Stimulated activated CD8-positive, alpha-beta memory T cell treated with anti-CD3 and anti-CD28 coated beads, Interleukin-7, amount 100 ng/mL, for 4 hours (primary cell): ENCODE measurements at places on chromosomes 1 and 21.

- no peak for DNase-seq
Measured at GRCh38 chr1:193102662-193103061, 2.6 kb downstream of the GLRX2 start.

DNA sequence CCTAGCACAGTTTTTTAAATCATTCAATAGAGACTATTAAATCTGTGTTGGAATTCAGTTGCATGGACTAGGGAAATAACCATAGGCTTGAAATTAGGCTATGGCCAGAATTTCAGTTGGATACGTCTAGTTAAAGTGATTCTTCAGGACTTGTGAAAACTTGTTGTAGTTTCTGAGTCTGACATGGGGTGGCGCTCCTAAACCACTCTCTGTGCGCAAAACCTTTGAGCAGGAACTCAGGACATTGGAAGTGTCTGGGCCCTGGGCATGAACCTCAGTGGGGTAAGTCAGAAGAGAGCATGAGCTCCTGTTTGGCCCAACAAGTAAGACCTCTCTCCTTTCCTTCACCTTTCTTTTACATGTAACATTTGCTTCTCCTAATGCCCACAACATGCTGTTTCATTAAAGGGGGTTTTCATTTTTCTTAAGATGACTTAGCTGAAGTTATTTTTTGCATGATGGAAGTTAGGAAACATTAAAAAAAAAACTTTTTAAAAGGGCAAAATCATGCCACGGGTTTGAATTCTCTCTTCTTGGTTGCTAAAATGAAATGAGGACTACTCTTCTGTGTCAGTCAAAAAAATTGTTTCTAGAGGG is 17.1 kb upstream of the CCDC190 start:
- DNase-seq = no peak

DNA sequence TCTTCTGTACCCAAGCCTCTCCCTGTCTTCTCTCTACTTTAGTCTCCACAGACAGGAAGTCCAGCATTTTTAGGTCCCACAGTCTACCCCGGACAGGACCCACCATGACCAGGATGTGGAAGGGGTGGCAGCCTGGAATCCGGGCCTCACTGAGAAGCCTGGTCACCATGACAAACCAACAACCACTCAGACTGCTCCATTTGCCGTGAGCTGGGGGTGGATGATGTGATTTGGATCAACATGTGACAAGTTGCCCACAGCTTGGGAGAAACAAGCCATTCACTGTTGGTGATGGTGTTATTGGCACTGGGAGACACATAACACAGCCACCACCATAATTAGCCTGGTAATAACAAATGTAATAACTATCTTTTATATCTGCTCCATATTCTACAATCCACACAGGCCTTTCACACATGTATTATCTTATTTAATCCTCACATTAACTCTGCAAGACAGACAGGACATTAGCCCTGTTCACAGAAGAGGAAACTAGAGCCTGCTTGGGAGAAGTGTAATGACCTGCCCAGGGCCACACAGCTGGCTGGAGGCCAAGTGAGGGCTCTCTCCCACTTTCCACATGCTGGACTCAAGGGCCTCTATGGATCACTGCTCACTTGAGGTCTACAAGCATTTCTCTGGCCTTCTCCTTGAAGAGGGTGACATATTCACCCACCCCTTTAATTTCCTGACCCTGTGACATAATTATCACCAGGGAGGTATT is 22.9 kb downstream of the MEF2D start:
- DNase-seq = no peak

DNA sequence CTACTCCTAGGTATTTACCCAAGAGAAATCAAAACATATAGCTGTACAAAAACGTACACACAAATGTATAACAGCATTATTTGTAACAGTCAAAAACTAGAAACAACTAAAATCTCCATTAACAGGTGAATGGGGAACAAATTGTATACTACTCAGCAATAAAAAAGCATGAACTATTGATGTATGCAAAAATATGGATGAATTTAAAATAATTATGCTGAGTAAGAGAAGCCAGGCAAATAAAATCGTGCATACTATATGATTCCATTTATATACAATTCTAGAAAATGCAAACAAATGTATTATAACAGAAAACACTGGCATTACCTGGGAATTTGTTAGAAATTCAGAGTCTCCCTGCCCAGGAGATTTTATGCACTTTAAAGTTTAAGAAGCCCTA is 150.1 kb downstream of the GDAP2 start:
- no peak for DNase-seq

GRCh38 chr1:181430015-181430885 is 53.1 kb upstream of the CACNA1E start:
- DNase-seq = no peak

GRCh38 chr1:29227511-29227910 is 3.2 kb downstream of the MECR start:
- DNase-seq = no peak

- no peak for DNase-seq
Measured at GRCh38 chr1:119622311-119623192, 25.5 kb downstream of the ZNF697 start.

DNA sequence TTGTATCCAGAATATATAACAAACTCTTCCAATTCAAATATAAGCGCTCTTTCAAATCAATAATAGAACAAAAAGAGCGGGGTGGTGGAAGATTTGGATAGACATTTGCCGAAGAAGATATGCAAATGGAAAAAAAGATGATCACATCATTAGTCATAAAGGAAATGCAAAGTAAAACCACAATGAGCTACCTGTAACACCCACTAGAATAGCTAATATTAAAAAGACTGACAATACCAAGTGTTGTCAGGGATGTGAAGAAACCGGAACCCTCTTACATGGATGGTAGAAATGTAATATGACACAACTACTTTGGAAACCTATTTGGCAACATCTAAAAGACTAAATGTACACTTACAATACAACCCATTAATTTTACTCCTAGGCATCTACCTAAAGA is 5.7 kb upstream of the TRAF5 start:
- no peak for DNase-seq

- no peak for DNase-seq
Measured at GRCh38 chr1:85936470-85936869, 220.1 kb downstream of the COL24A1 start.

GRCh38 chr1:167239257-167239656 is 18.6 kb downstream of the POU2F1 start:
- no peak for DNase-seq

DNA sequence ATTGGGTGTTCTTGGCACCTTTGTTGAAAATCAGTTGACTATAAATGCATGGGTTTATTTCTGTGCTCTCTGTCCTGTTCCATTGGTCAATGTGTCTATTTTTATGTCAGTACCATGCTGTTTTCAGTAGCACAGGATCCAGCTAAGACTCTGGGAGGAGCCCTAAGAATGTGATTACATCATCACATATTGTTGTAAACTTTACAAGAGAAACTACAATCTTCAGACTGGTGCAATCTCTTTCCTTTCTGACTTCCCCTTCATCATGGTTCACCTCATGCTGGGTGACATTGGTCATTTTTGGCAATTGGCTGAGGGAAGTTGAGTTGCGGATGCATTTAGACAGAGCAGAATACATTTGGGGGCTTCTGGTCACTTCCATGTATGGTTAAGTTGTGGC is 88.4 kb downstream of the C21orf91 start:
- DNase-seq = no peak

- no peak for DNase-seq
Measured at GRCh38 chr1:152645146-152645545, 18.0 kb upstream of the LCE2D start.

- DNase-seq = no peak
Measured at GRCh38 chr1:235012436-235013210, 116.0 kb downstream of the TOMM20 start.

- DNase-seq = no peak
Measured at GRCh38 chr1:72271555-72272085, 10.7 kb downstream of the NEGR1 start.

DNA sequence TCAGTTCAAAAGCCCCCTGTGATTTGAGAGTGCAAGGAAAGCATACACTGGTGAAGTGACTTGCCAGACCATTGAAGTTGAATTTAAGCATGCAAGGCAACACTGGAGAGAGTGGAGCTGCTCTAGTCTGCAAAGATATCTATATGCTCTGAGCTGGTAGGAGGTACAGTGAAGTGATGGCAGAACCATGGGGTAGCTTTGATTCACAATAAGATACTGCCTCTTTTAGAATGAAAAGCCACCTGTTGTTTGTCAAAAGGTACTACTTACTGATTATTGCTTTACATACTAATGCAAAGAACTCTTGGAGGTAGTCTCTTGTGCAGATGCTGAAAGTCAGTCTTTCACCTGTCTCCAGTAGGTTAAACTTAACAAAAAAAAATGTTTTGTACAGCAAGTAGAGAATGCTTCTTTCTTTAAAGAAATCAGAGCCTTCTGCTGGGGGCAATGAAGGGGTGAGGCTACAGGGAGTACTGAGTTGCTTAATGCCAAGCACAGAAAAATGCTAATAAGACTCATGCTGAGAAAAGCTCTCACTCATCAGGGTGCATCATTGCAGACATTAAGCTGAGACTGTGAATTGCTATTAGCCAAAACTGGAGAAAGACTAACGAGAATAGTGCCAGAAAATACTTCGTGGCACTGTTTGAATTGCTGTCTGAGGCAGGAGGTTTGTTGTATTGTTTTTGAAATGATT is 1150.5 kb upstream of the TMPRSS15 start:
- DNase-seq = no peak

DNA sequence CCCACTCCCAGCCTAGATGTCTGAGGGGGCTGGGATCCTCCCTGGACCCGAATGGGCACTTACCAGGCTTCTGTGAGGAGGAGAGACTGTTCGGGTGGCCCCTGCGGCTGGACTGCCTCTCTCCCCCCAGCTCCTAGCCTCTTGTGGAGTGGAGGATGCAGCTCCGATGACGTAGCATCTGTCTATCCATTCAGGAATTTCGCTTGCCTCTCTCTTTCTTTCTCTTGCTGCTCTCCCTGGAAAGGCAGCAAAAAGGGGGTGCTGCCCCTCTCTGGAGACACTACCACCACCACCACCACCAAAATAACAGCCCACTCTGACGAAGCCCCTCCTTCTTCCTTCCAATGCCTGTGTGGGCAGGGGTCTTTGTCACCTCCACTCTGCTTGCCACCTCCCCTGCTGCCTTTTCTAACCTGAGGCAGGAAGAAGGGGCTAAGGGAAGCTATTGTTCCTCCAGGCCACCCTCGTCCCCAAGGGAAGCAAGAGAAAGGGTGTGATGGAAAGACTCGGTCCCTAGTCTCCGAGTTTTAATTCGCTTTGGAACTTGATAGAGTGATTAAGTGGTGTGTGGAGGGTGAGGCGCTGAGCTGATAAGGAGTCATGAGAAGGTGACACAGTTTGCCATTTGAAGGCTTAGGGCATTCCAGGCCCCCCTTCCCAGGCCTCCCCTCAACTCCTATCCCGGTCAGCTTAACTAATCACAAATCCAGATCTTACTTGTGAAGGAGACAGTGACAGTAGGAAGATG is 60.5 kb downstream of the RHBG start:
- DNase-seq = no peak

GRCh38 chr1:44634606-44635189 is 39.6 kb downstream of the TMEM53 start:
- no peak for DNase-seq

DNA sequence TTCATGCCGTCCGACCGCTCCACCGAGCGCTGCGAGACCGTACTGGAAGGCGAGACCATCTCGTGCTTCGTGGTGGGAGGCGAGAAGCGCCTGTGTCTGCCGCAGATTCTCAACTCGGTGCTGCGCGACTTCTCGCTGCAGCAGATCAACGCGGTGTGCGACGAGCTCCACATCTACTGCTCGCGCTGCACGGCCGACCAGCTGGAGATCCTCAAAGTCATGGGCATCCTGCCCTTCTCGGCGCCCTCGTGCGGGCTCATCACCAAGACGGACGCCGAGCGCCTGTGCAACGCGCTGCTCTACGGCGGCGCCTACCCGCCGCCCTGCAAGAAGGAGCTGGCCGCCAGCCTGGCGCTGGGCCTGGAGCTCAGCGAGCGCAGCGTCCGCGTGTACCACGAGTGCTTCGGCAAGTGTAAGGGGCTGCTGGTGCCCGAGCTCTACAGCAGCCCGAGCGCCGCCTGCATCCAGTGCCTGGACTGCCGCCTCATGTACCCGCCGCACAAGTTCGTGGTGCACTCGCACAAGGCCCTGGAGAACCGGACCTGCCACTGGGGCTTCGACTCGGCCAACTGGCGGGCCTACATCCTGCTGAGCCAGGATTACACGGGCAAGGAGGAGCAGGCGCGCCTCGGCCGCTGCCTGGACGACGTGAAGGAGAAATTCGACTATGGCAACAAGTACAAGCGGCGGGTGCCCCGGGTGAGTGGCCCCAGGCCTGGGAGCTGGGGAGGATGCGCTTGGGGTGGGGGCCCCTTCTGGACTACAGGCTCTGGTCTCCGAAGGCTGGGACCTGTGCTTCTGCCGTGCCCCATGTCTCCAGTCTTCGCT is 1.1 kb downstream of the SKI start:
- no peak for DNase-seq

DNA sequence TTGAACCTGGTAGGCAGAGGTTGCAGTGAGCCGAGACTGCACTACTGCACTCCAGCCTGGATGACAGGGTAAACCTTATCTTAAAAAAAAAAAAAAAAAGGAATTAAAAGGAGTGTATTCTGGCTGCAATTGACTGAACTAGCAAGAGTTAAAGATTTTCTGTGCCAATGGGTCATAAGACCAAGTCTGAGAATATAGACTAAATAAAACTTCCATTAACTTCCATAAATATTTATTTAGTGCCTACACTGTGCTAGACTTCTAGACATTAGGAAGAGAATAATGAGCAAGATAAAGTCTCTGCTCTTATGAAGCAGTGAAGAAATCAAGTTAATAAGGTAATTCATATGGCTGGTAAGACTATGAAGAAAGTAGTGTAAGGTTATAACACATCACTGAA is 27.2 kb downstream of the DPH5 start:
- no peak for DNase-seq

- no peak for DNase-seq
Measured at GRCh38 chr21:42495765-42496119, 282 bp downstream of the RSPH1 start.

GRCh38 chr1:243846761-243847160 is 3.3 kb downstream of the AKT3 start:
- DNase-seq = no peak

- no peak for DNase-seq
Measured at GRCh38 chr1:31228986-31229385, 10.7 kb downstream of the NKAIN1 start.

DNA sequence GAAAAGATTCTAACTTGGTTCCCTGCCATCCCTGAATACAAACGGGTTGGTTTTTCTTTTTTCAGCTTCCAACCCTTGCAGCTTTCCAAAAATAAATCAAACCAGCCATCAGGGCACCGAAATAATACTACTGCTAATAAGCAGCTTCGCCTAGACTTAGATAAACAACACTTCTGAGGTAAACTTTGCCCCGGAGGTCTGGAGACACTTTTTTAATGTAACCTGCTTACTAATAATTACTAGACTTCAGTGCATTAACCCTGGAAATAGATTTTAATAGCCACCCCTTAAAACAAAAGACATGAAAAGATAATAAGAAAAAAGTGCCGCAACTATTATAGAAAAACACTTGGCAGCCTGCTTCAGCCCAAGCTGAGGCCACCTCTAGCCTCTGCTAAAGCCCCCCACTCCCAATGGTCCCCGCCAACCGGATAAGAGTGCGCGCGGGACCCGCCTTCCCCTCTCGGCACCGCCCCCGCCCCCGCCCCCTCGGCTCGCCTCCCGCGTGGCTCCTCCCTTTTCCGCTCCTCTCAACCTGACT is 405 bp upstream of the GADD45A start:
- no peak for DNase-seq
